EL (cell line): ENCODE measurements at places on chromosomes 13 and 19.

DNA sequence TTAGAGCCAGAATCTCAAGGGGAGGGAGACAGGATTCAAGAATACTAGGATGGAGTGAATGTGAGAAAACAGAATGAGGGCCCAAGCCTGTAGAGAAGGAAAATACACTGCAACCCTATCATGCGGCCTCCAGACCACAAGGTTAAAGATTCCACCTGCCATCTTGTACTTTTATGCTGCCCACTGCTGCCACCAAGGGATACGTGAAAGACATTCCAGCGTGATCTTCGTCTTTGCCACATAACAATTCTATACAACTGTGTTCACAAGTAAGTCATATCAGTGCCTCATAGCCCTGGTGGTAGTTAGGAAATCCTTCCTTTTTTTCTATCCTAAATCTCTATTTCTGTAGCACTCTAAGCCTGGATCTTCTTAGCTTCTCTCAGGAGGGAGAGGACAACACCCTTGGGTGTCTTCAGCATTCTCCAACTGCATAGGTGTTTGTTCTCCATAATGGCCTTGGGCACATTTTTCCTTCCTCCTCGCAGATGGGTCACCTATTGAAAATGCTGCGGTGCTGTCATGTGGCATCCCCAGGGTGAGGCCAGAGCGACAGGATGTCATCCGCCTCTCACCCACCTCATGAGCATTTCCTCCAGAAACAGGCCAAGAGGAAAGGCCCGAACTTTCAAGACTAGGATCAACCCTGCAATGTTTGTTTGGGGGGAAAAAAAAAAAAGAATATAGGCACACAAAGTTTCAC, 13.6 kb downstream of the TPT1 start:
- no peak for DNase-seq

- no peak for DNase-seq
These were observed 6.7 kb downstream of the FCGBP start for GRCh38 chr19:39927524-39928356.

GRCh38 chr13:31918707-31919106, 112.9 kb upstream of the FRY start:
- no peak for DNase-seq

GRCh38 chr19:31668921-31669320, 319.7 kb upstream of the TSHZ3 start:
- no peak for DNase-seq

GRCh38 chr13:106098778-106099177, 436.7 kb downstream of the EFNB2 start:
- no peak for DNase-seq

DNA sequence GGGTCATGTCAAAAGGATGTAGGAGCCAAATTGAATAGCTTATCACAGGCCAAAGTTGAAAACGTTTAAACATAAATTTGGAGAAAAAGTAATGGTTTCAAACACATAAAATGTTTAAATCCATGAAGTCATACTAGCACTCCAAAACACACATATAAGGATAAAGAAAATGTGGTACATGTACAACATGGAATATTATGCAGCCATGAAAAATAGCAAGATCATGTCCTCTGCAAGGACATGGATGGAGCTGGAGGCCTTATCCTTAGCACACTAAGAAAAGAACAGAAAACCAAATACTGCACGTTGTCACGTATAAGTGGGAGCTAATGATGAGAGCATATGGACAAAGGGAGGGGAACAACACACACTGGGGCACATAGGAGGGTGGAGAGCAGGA, 911.7 kb upstream of the PCDH20 start:
- no peak for DNase-seq

- no peak for DNase-seq
These were observed 70.1 kb downstream of the DCLK1 start for GRCh38 chr13:36061054-36061453.

DNA sequence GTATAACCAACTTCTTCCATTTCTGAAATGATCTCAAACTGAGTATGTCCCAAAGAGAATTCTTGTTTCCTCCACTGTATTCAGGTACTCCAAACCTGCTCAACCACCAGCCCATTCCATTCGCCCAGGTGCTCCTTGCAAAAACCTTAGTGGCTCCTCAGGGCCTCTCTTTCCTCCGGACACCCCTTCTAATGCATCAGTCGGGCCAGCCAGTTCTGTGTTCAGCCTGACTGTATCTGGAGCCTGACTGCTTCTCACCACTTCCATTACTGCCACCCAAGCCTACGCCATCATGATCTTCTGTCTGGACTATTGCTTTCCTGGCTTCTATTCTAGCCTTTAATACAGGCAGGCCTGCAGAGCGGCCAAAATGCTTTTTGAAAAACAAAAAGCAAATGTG, 1.5 kb downstream of the PHF11 start:
- DNase-seq, result no peak

- no peak for DNase-seq
These were observed 14.3 kb downstream of the CCDC97 start for GRCh38 chr19:41324231-41324702.

DNA sequence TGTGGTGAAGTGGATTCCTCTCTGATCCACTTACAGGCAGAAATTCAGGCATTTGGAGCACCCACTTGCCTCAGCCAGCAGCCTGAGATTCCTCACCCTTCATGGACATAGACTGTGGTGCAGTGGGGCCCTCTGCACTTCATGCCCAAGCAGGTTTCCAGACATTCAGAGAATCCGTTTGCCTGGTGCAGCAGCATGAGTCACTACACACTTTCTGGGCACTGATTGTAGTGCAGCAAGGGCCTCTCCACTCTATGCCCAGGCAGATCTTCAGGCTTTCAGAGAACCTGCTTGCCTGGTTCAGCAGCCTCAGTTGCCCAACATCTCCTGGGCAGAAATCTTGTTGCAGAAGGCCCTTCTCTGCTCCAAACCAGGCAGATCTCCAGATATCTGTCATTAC, 920.9 kb downstream of the SLITRK5 start:
- DNase-seq, result no peak

DNA sequence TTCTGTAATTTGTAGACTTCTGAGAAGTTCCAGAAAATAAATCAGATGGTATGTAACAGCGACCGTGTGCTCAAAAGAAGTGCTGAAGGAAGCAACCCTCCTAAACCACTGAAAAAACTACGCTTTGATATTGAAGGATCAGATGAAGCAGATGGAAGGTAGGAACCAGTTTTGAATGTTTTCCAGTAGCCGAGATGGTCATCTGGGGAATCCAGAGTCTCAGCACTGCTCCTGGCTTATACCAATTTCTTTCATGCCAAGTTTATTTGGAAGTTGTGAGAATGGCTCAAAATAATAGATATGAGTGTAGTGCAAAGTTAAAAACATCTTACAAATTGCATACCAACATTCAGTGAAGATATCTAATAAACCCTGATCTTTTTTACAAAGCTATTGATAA, 56.2 kb downstream of the RCBTB2 start:
- DNase-seq, result no peak

GRCh38 chr19:11364935-11365334, 9.5 kb upstream of the SWSAP1 start:
- no peak for DNase-seq

GRCh38 chr19:7637374-7638256, 705 bp downstream of the STXBP2 start:
- no peak for DNase-seq

DNA sequence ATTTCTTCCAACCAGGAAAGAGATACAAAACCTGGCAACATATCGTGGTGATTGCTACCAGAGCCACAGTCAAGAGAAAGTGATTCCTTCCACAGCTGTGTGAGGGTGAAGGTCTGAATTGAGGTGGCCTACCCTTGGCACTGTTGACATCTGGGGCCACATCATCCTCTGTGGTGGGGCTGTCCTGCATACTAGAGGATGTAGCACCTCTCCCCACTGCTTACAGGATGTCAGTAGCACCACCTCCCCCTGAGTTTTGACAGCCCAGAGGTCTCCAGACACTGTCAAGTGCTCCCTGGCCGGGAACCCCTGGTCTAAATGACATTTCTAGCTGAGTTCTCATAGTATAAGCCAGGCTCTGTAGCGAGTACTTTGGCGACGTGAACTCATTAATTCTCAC, 15.5 kb downstream of the PTGER1 start:
- DNase-seq, result no peak

DNA sequence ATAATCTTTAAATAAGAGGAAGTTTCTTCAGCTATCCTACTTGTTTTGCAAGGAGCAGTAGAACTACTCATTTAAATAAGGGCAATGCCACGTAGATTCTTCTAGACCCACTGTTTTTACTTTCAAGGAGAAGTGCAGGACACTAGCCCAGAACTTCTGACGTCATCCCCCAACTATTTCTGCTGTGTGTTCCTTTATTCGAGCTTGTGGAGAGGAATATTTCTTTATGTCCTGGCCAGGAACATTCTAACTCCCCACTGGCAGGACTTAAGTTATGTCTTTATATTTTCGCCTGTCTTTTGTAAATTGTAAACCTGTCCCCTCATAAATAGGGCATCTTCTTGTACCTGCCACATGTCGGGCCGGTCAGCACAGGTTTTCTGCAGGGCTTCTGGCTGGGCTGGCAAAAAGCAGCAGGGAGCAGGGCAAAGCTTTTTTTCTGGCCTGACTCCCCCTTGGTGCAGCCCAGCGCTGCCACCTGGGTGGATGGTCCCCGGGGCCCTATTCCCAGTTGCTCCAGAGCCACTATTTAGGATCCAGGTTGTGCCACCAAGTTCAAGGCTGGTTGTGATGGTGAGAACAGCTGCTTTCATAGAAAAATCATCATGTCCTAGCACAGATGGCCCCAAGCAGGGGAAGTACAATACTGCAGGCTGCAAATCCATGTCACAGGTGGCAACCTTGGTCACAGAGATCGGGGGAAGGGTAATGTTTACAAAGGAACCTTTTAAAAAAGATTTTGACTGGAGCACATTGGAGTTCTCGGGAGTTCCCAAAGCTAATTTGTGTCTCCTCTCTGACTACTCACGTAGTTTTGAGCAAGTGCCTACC, 1.8 kb downstream of the MBNL2 start:
- peak; percentile 95 for DNase-seq

GRCh38 chr13:21133077-21133476, 43.3 kb downstream of the SKA3 start:
- DNase-seq, result no peak

DNA sequence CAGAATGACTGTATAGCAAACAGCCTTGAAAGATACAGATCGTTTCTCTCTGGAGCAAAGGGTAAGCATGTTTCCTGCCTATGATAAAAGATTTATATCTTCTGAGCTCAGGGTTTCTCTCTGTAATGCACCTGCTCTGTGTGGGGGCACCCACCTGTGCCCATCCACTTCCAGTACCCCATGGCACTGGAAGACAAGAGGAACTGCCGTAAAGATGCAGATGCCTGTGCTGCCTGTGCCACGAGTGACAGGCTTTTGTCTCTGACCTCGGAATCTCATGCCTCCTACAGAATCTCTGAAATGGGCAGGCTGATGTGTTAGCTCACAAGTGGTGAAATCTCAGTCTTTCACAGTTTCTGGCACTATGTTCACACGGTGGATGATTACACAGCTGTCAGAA, 50.3 kb upstream of the ATP11A start:
- no peak for DNase-seq

- peak; percentile 45 for DNase-seq
These were observed 4.0 kb downstream of the PTBP1 start for GRCh38 chr19:801030-801860.

- no peak for DNase-seq
These were observed 99.8 kb upstream of the GJB6 start for GRCh38 chr13:20331949-20332348.

- no peak for DNase-seq
These were observed 30.5 kb upstream of the TUBGCP3 start for GRCh38 chr13:112618501-112618900.

GRCh38 chr19:1567848-1568227, 287 bp downstream of the MEX3D start:
- DNase-seq, result no peak

- DNase-seq, result no peak
These were observed 202.6 kb downstream of the TSHZ3 start for GRCh38 chr19:31146546-31147183.

GRCh38 chr19:33094436-33095067, 13.6 kb downstream of the GPATCH1 start:
- no peak for DNase-seq

DNA sequence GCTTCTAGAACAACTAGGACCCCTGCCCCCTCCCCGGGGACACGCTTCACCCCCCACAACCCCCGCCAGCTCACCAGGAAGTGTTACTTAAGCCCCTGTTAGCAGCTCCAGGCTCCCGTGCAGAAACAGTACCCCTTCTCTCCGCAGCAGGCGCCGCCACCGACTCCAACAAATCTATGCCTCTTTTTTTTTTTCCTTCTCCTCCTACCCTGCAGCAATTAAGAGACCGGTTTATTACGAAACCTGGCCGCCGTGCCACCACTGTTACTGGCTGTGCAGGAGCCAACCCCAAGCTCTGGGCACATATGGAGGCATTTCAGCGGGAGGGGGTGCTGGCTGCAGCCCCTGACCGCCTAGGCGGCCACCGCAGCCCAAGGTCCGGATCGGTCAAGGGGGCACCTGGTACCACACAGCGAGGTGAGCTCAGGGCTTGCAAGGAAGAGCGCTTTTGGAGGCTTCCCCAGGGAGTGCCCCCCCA, 2.4 kb downstream of the GADD45B start:
- peak; percentile 72 for DNase-seq
